HL-60 (cell line): ENCODE measurements at places on chromosomes 4 and X.
A peak's percentile ranks its signal among the peaks of the same experiment; 100 is the strongest.

DNA sequence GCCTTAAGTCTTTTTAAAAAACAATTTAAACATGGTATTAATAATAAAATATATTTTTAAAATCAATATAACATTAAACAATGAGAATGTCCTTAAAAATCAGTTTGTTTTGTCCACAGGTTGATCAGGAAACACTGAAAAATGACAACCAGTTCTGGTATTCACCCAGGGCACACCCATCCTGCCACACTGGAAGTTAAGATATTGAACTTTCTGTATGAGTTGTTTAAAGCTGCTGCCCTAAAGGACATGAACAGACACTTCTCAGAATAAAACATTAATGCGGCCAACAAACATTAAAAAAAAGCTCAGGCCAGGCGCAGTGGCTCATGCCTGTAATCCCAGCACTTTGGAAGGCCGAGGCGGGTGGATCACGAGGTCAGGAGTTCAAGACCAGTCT lies 15.0 kb upstream of the HOPX start:
- no peak for DNase-seq

- DNase-seq: peak; percentile 71
Observed at GRCh38 chrX:65587616-65588526, 53.3 kb upstream of the LAS1L start.

GRCh38 chr4:151325111-151325948 lies at the start of gene SH3D19:
Gene SH3D19 (minus strand): TSS chr4:151325605. CDS start chr4:151325352, 253 bp downstream.
- no peak for DNase-seq

DNA sequence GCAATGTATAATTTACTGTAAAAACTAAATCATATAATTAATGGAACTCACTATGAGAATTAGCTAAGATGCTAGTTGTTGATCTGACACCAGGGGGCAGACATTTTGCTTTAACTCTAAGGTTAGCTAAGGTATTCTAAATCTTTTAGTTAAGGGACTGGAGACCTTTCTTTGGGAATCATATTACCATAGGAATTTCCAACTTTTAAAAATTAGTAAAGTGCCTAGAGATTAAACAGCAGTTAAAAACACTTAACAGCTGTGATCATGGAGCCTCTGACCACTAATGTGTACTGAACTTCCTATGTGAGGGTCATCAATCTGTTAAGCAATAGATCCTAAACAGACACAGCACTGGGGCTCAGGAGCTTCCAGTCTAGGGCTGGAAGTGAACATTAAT lies 226.6 kb downstream of the NSUN7 start:
- peak; percentile 10 for DNase-seq

DNA sequence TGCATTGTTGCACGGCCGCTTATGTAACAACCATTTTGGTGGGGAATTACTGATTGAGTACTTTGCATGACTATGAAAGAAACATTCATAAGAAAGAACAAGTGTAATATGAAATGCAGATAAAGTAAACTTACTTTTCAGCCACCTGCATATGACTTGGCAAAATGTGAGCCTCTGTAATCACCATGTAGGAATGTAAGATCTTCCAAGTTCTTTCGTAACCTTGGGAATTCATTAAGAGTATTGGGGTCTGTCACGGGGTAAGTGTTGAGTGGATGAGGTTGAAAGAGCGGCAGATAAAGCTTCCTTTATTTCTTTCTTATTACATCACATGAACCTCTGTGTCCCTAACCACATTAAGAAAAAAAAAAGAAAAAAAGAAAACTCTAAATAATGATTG lies 348.5 kb upstream of the NR3C2 start:
- no peak for DNase-seq

DNA sequence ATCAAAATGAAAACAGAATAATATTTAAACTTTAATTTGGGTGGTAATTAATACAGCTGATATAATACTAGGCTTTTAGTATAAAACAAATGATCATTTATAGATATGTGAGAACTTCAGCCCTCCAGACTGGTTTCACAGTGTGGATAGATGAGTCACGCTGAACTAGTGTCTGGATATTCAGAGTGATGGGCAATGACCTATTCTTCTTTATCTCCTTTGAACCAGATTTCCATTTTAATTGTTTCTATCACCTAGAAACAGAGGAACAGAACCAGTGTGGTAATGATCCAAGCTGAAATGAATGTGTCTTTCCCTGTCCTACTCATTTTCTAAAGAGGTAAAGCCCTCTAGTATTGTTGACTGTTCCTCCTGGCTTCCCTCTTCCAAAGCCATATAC lies 155.2 kb upstream of the GK2 start:
- no peak for DNase-seq

DNA sequence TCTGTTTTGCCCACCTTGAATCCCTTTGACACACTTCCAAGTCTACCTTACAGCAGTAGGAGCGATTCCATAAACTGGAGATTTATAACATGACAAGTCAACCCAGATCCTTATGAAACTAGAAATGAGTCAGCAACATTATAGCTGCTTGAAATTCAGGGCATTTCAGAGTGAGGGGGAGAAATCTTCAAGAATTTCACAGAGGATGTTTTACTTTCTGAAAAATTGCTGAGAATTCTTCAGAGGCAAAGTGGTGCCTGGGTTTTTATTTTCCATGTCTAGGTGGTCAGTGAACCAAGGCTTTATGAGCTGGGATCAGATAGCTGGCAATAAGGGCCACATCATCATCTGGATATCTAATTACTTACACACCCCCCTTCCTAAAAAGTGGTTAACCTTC lies 119.8 kb downstream of the PPARGC1A start:
- no peak for DNase-seq

DNA sequence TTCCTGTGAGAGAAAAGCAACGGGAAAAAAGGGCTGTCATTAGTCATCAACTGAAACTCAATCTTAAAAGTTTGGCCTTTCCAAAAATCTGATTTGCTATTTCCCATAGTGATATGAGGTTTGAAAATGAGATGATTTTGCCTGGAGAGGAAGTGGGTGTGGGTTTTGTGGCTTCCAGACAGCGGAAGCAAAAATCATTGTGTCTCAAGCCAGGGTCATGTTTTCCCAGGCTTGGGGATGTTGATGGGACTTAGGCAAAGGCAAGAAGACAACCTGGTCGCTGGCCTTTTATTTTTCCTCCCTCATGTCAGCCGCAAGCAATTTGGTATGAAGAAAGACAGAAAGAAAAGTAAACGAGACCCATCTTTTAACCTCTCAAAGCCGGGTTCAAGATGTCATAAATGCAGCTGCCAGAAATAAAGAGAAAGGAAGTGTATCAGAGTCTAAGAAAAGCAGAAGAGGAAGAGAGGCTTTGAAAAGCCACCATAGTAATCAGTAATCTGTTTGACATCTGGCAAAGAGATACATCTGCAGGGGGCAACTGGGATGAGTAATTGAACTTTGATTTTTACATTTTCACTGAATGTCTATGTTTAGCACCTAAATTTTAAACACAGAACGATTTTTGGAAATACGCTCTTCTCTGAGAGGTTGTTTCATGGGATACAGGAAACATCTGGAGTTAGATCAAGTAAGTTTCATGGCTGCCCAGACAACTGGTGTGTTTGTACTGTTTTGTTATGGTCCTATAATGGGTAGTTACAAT lies 521.6 kb upstream of the SLIT2 start:
- no peak for DNase-seq

- DNase-seq: no peak
Observed at GRCh38 chr4:182235021-182235795, 8.0 kb upstream of the TENM3 start.

DNA sequence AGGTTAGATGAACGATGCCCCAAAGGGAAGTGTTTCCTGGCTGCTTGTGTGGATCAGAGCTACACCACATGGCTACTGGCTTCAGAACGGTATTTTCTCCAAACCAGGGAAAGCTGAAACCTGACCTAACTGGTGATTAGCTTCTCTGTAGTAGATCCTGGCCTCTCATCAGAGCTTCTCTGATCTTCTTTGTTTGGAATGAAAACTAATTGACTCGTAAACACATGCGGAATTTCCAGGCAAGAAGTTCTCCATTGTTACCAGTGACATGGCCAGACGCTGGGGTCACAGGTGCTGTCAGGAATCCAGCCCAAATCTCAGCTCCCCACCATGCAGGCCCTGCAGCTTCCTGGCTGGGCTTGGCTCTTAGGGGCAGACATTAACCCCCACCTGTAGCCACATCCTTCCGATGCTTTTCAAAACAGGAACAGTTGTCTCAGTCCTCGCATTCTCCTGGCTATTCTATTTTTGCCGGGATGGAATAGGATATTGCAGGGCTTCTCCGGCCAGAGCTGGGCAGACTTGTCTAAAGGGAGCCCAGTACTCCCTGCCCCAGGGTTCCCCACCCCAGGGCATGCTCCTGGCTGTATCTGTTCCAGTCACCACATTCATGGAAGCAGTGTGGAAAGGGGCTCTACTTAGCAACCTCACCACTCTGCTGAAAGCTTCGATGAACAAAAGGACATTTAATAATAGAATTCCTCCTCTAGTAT lies 305.4 kb upstream of the F9 start:
- no peak for DNase-seq

- no peak for DNase-seq
Observed at GRCh38 chr4:55303760-55304165, 42.3 kb upstream of the SRD5A3 start.
